T-helper 17 cell (primary cell): ENCODE measurements at places on chromosomes 3 and 15. TPM values are rescaled to one million over a fixed set of nuclear protein-coding genes. Genes with fewer than 3 reads are reported as not detected.

- H3K27me3 ChIP-seq, result peaks cover 28% of the 10 kb centered on the region
- no peaks in the 10 kb centered on the region for H3K4me1 ChIP-seq
- H3K36me3 ChIP-seq, result no peaks in the 10 kb centered on the region
These were observed 398.3 kb upstream of the ATP10A start for GRCh38 chr15:26261413-26261812.

DNA sequence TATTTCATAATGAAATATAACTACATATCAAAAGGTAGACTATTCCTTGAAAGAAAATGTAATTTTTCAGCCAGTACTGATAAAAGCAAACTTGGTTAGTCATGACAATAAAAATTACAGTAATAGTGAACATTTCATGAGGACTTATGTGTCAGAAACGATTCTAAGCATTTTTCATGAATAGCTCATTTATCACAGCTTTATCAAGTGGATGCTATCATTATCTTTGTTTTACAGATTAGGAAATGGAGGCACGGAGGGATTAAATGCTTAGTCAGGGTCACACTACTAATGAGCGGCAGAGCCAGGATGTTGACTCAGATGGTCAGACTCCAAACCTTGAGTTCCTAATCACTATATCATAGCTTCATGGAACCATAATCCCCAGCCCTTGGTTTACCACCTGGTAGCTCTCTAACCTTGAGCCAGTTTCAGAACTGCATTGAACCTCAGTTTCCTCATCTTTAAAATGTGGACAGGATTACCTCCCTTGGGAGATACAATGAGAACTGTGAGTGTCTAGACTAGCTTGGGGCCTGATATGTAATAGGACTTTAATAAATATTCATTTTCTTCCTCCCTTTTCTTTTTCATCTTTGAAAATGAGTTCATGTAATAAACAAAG is 85.4 kb downstream of the TNIK start:
- no peaks in the 10 kb centered on the region for H3K36me3 ChIP-seq
- no peaks in the 10 kb centered on the region for H3K27me3 ChIP-seq
- no peak for DNase-seq
- H3K27ac ChIP-seq, result no peak overlapping the region

GRCh38 chr15:85171736-85172135 is 190.1 kb downstream of the PDE8A start:
- no peak overlapping the region for H3K27ac ChIP-seq
- H3K36me3 ChIP-seq, result no peaks in the 10 kb centered on the region
- no peak for DNase-seq
- H3K4me1 ChIP-seq, result peaks cover 2% of the 10 kb centered on the region

ADGRG7 gene
- not detected for total RNA-seq
